Midbrain (tissue), 1 donor: ENCODE measurements at places on chromosomes 7 and 10.

DNA sequence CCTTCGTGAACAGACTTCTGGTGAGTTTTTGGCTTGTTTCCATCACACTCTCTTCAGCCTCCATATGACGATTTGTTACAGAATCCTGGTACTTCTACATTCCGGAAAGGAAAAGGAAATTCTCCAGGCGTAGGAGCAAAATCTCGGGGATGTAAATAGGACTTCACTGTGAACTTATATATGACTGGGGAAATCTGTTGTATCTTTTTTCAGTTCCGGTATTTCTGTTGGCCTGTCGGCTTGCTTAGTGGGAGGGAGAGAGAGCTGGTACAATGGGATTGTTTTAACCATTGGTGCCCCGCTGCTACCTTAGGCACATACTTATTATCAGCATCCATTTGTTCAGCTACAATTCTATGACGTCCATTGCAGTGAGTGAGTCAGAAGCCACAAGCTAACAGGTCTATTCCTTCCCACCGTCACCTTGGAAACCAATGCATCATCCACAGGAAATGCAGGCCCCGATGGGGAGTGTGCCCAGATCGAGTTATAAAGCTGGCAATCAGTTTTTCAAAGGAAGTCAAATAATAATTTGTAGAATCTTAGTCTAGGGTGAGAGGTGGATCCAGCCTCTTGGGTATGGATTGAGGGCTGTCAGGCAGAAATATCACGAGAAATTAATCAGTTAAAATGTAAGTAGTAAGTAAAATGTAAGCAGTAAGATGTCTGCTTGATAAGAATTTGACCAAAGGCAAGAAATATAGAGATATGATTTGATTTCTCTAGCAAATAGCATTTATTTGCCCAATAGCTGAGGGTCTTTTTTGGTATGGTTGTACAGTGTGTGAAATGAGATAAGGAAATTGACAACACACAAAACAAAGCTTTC, 92.0 kb upstream of the MKLN1 start:
- peak; percentile 26 for DNase-seq

GRCh38 chr7:66662646-66663264, 34.1 kb downstream of the KCTD7 start:
- DNase-seq, result no peak

DNA sequence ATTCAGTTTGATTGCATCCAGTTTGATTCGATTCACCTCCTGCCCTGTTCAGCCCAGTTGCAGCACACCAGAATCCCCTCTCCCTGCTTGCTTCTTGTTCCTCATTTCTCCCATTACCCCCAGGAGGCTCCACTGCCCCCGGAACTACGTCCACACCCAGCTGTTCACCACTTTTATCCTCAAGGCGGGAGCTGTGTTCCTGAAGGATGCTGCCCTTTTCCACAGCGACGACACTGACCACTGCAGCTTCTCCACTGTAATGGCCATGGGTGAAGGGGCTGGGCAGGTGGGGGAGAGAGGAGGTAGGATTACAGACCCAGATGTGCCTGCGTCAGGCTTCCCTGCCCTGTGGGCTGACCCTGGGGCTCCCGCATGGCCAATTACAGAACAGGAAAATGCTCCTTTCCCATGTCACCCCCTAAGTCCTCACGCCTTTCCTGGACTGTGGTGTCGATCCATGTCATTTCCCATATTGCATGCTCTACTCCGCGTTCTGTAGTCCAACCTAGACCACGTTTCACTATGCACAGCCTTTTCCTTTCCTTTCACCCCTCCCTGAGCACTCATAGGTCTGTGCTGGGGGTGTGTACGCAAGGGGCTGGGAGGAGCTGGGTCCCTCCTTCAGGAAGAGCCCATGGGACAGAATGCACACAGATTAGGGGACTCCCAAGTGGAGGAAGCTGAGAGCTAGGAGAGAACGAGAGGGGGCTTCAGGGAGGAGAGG, 8.2 kb downstream of the GHRHR start:
- no peak for DNase-seq

DNA sequence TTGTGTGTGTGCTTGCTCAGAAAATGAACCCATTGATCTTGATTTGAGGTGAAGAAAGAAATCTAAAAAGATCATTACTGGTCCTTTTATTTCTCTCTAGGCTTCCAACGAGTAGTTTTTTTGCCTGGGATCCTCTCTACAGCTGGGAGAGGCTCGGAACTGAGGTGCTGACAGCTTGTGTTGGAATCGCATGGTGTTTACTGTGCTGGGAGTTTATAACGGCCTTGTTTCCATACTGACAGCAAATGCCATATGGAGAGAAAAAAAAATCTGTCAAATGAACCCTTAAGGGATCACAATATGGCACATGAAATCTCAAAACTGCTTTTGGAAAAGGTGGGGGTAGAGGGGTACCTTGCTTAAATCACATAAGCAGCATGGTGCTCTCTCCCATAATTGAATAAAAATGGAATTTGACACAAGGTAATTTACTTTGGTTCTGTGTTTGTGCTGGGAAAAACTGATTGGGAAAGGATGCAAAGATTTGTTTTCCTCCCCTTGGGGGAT, 165.0 kb downstream of the RGS10 start:
- DNase-seq, result no peak

DNA sequence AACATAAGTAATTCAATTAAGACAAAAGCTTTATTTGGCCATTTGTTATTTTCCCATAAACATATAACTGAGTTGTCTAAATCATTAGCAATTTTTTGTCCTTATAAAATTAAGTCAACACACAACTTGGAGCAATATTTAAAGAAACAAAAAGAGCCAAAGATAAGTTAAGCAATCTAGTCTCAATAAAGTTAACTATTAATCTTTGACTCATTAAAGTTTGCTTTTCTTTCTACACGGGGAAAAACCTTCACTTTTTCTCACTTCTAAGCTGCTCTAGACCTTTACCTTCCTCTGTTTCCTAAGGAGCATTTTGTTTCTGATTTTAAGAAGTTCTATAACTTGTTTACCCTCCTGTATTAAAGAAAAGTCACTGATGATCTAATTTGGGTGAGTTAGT, 867.1 kb upstream of the PHF14 start:
- no peak for DNase-seq

GRCh38 chr7:140079121-140079536, 16.4 kb upstream of the PARP12 start:
- no peak for DNase-seq

DNA sequence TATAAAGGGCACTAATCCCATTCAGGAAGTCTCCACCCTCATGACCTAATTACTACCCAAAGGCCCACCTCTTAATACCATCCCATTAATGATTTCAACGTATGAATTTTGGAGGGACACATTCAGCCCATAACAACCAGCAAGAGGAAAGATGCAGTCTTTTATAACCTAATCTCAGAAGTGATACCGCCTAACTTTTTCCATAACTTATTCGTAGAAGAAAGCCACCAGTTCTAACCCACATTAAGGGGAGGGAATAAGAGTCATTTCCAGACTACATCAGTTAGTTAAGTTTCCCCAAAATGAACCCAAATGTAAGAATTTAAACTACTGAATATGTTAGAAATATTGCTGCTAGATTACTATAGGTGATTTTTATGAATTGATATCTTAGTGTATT, 32.1 kb upstream of the LHFPL3 start:
- DNase-seq, result no peak

DNA sequence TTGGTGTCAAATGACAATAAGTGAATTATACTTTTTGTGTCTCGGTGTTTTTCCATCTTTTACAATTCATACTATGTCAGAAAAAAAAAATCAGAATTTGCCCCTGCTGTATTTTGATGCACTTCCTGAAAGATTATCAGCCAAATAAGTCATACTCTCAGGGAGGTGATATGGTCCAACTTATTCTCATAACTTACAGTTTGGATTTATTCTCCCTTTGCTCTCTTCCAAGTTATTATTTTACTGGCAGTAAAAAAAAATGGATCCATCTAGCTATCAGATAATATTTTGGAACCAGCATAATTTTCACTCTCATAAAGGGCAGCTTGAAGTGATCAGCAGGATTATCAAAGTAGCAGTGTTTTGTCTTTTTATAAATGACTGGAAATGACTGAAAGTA, 337.1 kb downstream of the BMPER start:
- DNase-seq, result no peak

DNA sequence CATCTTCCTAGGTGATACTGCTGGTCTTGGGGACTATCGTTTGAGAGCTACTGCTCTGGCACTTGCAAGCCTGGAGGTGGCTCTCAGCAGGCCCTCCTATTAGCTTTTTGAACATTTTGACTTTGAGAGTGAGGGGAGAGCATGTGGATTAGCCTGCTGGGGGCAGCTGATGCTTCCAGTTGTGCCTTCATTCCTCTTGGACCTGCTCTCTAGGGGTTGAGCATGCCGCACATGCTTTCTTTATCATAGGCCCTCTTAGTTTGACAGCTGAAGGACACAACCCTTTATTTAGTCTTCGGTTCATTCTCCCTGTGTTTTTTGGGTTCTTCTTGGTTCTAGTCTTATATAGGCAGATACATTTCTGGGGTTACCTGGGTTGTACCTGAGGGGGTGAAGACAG, 132.1 kb downstream of the GALNT17 start:
- no peak for DNase-seq

DNA sequence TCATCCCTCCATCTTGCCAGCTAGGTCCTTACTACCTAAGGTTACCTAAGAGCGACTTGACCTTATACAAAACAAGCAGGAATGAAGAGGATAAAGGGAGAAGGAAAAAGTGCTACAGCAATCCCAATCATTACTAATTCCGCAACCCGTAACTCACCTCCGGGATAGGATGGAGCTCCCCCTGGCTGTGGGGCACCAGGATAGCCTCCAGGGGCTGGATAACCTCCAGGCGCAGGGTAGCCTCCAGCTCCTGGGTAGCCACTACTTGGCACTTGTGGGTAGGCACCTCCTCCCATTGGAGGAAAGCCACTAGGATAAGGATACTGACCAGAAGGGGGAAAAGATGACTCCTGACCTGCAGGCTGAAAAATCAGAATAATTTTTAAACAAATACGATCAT, 15.8 kb downstream of the ANXA7 start:
- no peak for DNase-seq

DNA sequence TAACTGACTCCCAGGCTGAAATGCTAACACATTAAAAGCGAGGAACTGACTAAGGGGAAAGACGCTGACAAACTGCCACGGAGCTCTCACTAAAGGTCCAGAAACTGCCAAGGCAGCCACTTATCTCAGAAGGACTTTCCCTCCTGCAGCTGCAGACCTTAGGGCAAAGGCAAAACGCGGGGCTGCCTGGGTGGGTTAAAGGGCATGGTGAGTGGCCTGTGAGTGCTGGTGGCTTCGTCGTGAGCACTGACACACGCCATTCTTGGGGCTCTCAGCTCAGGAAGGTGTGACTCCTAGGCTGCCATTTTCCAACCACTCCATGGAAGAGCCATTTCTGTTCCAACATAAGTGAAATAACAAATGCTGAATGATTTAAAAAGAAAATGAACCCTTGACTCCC, 232.5 kb downstream of the COBL start:
- no peak for DNase-seq

GRCh38 chr10:75392271-75392670, 9.3 kb downstream of the ZNF503 start:
- no peak for DNase-seq

DNA sequence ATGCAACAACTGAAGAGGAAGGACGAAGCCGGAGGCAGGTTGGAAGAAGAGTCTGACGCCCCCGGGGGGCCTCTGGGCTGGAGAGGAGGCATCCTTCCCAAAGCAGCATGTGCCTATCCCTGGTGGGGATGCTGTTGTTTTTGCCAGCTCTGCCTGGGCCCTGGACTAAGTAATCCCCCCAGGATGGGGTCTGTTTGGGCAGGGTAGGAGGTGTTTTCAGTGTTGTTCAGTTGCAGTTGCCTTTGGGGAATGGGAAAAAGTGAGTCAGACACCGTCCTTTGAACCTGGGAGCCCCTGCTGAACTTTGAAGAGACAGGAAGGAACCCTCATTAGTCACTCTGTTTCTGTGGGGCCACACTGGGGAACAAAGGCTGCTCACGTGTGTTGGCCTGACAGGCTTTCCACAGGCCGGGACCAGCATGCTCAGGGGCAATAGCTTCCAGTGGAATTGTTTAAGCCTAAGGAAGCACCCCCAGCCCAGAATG, 35.2 kb upstream of the GDF10 start:
- DNase-seq, result no peak

DNA sequence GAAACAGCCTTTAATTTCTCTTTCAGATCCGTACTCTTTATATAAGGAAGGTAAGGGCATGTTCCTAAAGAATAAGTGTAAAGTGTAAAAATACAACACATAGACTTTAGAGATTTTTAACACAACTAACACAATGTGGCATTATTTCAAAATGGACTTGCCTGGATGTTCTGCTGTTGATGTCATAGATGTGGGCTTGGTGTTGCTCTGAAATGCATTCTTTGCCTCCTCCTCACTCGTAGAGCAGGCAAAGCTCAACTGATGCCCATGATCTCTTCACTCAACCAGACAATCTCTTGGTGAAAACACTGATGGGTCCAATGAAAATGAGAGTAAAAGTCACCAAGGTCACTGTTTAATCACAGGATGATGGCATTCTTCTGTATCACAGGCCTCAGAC, 174.2 kb upstream of the TCERG1L start:
- no peak for DNase-seq
